ENCODE measurements at places on chromosomes 7 and 10.

DNA sequence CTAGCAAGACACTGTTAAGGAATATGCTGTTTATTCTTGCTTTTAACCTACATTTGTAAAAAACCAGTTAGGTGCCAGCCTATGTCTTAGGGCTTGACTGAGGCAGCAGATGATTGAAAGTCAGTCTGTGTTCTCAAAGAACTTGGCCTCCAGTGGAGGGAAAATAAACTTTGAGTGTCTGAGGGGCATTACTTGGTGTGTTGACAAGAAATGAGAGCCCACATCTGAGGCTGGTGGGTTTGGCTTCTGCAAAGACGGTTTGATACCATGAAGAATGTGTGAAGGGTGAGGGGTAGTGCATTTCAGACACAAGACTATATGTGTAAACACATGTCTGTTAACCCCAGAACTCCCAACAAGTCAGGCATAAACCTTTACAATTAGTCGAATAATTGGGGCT lies 28.5 kb downstream of the CCSER2 start:
- no peak for DNase-seq

DNA sequence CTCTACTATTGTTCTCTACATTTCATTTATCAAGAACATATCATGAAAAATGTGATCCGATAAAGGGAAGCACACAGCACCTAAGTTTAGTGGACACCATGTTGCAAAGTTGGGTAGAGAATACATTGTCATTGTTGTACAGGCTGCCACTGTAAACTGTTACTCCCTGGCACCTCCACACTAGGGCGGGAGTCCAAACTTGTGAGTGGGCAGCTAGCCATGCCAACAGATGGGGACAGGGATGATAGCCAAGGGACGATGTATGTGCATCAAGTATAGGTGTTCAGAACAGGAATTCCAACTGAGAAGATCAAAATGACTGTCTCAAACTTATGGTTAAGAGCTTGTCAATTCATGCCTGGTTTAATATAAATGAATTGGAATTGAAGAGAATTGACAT lies 31.1 kb upstream of the COMMD3 start:
- DNase-seq, result no peak

DNA sequence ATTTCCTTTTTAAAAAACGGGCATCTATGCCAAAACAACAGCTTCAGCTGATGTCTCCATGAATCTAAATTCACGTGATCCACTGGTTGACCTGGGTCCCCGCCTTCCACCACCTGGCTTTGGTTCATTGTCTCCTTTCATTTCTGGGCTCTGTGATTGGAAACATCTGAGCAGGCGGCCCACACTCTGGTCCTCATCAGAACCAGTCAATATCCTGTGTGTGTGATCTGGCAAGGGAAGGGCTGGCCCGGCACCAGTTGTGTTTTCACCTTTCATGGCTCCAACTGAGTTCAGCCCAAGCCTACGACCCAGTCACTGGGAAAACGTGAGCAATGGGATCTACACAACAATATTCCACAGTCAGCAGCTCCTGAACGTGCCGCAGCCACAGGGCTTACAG lies 46.2 kb downstream of the PARP12 start:
- DNase-seq, result no peak

GRCh38 chr10:26213157-26213800 lies 3.3 kb upstream of the GAD2 start:
- no peak for DNase-seq

DNA sequence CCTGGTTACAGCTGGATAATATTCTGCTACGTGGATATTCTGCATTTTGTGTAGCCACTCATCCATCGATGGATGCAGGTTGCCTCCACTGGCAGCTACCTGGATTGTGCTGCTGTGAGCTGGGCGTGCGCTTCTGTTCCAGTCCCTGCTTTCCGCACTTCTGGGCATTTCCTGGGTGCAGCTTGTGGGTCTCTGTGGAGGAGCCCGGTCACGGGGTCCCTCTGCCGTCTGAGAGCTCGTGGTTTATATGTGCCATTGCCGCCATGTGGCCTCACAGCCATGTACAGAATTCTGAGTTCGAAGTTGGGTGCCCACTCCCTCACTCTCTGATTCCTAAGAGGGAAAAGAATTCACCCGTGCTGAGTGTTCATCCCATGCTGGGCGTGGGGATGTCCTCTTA lies 38.3 kb downstream of the JAKMIP3 start:
- DNase-seq, result no peak

GRCh38 chr7:16463949-16464715 lies 1.4 kb downstream of the SOSTDC1 start:
- DNase-seq, result no peak

GRCh38 chr7:134639683-134640279 lies 6.9 kb upstream of the BPGM start:
- DNase-seq, result no peak

GRCh38 chr10:79027147-79028055 lies 41.4 kb upstream of the ZMIZ1 start:
- no peak for DNase-seq

GRCh38 chr10:124152139-124153022 lies 59.0 kb upstream of the CHST15 start:
- DNase-seq, result no peak

DNA sequence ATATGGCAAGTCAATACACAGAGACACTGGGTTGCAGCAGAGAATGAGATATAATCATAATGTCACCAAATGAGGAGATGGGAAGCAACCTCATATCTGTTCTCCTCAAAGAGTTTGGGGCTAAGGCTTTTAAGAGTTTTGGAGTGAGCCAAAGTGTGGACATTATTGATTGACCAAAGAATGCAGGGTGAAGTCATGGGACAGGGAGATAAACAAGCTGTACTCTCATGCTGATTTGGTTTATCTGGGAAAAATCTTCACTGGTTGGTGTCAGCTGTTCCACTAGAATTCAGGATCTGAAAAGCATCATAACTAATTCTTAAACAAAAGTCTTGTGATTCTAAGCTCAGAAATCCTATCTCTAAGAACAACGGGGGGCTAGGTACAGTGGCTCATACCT lies 585.9 kb upstream of the NRP1 start:
- DNase-seq, result no peak

DNA sequence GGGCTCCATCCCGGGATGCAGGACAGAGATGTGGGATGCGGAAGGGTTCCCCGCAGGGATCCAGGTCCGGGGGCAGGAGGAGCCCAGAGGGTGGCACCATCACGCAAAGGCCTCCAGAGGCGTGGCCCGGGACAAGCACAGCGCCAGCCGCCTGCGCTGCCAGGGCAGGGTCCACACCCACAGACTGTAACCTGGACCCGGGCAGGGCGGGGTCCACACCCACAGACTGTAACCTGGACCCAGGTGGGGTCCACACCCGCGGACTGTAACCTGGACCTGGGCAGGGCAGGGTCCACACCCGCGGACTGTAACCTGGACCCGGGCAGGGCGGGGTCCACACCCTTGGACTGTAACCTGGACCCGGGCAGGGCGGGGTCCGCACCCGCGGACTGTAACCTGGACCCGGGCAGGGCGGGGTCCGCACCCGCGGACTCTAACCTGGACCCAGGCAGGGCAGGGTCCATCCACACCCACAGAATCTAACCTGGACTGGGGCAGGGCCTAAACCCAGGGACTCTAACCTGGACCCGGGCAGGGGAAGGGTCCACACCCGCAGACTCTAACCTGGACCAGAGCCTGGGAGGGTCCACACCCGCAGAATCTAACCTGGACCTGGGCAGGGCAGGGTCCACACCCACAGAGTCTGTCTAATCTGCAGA lies 37.5 kb upstream of the SUN1 start:
- DNase-seq, result no peak

- DNase-seq, result no peak
Measured at GRCh38 chr10:133457100-133457841, 3.5 kb downstream of the SCART1 start.

GRCh38 chr7:122364761-122365280 lies 60.3 kb upstream of the FEZF1 start:
- DNase-seq, result no peak

- DNase-seq, result no peak
Measured at GRCh38 chr10:18659819-18660535, 746 bp downstream of the ARL5B start.

DNA sequence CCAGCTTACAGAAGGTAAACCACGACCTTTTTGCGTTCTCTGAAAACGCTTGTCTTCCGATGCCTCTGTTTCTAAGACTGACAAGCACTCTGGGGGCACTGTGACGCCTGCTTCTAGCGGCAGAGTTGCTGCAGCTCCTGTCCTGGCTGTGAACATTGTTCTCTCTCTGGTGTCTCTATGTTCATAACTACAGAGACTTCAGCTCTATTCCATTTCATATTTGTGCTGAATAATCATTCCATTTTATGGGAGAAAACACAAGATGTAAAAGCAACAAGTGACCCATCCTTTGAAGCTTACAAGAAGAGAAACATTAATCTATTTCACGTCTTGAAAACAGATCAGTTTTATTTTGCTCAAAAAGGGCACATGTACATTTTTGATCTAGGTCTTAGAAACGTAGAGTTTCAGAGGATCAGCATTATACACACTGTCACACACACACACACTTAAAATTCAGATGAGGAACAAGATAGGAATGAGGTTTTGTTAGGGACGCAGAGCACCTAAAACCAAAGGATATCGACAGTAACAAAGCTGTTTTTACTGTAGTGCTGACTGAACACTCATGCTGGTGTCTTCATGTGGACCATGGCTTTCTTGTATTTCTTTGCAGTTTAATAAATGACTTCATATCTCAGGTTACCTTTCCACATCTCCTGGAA lies 3.0 kb downstream of the IKZF1 start:
- DNase-seq, result no peak

GRCh38 chr7:139035586-139036353 lies at the start of gene ZC3HAV1L:
TSS of gene ZC3HAV1L (minus strand) at chr7:139036042. CDS start at chr7:139036017, 25 bp downstream.
- DNase-seq, result peak; percentile 75

- DNase-seq, result no peak
Measured at GRCh38 chr10:1294748-1295147, 238.6 kb downstream of the WDR37 start.

- DNase-seq, result no peak
Measured at GRCh38 chr10:62870866-62871265, 54.7 kb upstream of the EGR2 start.

DNA sequence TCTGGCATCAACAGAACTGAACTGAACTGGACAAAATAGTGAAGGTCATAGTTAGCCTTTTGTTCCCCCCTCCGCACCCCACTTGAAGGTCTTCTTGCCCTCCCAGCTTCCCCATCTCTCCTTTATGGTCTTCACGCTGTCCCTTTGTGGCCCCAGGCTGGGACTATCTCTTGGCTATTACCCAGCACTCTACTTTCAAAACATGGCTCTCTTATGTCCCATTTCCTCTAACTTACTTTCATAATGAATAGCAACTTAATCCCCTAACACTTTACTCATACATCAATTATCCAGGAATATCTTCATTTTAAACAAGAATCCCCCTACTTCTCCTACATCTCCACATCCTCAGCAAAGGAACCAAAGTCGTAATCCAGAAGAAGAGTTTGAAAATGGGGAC lies 135.3 kb upstream of the ITGB1 start:
- no peak for DNase-seq

GRCh38 chr7:74181821-74182220 lies 7.7 kb downstream of the EIF4H start:
- no peak for DNase-seq

DNA sequence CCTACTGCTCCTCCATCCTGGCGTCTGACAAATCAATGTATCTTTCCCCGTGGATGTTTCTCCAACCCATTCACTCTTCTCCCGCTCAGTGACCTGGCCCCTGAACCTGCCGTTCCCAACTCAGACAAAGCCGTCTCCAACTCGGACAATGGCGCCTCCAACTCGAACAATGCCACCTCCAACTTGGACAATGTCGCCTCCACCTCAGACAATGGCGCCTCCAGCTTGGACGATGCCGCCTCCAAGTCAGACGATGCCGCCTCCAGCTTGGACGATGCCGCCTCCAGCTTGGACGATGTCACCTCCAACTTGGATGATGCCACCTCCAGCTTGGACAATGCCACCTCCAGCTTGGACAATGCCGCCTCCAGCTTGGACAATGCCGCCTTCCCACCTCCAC lies 608.6 kb downstream of the DNAJB6 start:
- no peak for DNase-seq

DNA sequence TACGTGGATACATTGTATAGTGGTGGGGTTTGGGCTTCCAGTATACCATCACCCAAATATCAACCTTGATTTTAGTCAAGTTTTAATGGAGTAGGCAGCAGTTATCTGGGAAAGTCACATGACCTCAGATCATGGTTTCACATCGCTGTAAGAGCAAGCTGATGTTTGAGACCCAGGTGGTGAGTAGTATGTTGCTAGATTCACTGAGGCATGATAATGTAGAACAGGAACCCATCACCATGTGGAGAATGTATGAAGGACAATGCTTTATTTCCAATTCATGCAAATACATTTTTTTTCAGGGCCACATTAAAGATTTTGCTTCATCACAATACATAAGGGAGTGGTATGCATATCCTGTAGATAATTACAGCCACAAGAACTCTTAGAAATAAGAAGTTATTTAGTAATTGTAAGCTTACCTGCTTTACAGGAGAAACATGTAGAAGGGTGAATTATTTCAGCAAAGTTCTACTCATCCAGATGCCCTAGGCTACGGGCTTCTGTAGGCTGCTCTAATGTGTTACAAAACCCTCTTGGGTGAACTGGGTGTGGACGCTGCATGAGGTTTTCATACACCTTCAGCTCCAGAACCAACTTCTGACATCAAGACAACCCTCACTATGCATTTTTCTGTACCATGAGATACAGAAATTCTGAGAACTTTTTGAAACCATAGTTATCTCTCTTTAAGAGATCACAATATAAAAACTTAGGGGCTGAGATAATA lies 27.6 kb upstream of the LAMB4 start:
- no peak for DNase-seq

DNA sequence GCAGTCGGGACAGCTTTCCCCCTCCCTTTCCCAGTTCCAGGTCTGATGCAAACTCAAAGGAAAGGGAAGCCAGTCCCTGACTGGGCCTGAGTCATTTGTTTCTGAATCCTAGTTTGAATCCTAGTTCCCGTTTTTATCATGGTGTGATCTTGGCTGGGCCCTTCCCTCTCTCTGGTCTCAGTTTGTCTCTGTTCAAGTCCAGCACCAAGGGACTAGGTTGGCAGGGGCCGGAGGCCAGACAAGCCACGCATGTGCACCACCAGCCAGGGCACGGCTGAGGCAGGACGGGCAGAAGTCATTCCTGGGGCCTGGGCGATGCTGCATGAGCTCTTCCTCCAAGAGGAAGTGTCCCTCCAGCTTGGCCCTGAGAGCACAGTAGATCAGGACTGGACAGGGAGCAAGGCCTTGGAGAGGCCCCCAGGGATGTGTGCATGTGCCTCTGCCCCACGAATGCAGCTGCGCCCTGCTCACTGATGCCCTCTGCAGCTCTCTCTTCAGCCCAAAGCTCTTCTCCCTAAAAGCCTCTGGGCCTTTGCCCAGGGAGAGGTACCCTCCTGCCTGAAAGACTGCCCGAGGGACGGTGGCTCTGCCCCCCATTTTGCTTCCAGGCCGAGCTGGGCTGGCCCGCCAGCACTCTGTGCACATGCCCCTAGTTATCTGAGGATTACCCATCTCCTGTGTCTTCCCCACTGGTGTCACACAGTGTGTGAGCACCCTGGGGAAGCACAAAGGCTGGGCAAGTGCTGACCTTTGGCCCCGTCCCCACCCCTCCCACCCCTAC lies 86.7 kb downstream of the ZMIZ1 start:
- DNase-seq, result no peak

Measured in GDM1 (cell line).